Activated CD4-positive, alpha-beta T cell treated with anti-CD3 and anti-CD28 coated beads, Interleukin-2, amount 10 ng/mL, durations not matched to agents 7 days and 5 days (primary cell): ENCODE measurements at places on chromosomes 4 and X. TPM values are rescaled to one million over a fixed set of nuclear protein-coding genes. Genes with fewer than 3 reads are reported as not detected.

DNA sequence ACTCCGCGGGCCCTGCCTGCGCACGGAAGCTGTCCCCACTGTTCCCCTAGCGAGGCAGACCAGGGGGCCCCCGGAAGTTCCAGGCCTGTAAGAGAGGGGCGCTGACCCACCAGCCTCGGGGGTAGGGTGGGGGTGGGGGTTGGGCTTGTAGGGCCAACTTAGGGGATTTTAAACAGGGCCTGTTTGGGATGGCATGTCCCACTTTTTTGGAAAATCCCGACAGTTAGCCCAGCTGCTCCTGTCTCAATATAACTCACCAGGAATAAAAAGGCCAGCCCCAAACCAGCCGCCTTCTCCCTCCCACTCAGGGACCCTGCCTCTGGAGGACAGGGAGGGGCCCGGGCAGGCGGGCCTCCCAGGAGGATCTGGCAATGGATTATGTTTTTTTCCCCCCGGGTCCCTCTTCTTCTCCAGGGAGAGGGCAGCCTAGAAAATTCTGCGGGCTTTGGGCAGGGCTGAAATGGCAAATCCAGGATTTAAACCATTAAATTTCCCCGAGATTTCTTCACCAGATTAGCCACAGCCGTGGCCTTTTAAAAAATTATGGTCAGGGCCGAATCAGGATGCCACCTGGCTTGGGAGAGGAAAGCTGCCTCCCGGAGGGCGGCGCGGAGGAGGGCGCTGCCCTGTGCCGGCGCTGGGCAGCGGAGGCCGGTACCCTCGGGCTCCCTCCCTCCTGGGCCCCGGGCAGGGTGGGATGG lies 957 bp downstream of the PPP2R2C start:
- DNase-seq, result peak; percentile 1

The OFD1 gene
- 32.5 TPM for total RNA-seq

DNA sequence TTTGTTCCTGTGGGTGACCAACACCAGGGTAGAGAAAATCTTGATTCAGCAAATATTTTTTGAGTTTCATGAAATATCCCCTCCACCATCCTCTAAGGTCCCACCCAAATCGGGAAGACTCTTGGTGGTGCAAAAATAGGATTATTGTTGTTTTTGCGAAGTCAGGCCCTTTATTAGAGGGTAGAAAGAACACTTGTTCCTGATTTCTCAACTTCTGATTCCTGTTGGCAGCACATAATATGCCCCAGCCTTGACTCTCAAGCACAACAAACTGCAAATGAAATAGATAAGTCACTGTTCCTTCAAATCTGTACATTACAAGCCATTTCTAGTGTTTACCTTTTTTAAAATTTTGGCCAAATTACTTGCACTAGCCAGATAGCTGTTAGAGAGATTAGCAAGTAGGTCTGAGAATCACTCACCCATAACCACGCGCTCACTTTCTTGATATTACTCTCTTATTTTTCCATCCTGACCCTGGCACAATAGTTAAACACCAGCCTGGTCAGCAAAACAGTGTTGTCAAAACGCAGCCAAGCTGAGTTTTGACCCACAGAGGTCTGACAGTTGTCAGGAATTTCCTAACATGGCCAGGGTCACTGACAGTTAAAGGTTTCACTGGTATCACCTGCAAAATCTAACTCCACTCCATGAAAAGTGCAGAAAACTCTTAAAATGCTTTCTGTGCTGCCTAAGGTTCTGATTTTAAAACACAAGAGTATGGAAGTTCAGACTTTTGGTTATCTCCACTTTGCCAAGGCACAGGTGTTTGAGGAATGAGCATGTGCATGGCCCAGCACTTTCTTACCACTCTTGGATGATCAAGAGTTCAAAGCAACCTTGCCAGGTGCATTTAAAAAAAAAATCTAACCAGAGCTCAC lies 69.8 kb downstream of the RBM47 start:
- no peak for DNase-seq

The TIMM8A gene
- 13.5 TPM for total RNA-seq

DNA sequence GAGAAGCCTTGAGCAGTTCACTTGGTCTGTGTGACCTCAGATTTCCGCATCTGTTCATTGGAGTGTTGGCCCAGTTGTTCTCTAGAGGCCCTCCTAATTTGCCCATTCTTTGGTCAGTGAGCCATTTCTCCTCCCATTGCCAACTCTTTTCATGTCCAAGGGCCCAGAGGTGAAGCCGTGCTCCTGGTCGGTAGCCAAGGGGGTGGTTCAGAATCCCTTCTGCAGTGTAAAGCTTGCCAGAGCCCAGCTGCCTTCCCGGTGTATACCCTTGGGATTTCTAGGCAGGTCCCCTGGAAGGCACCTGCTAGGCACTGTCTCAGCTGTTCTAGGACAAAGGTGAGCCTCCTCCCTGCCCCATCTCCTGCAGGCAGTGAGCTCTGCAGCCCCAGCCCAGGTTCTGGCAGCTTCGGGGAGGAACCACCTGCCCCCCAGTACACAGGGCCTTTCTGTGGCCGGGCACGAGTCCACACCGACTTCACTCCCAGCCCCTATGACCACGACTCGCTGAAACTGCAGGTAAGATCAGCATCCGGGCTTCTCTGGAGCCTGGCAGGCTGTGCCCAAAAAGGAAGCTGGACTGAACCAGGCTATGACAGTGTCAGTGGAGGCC lies 12.3 kb downstream of the SASH3 start:
- no peak for DNase-seq

DNA sequence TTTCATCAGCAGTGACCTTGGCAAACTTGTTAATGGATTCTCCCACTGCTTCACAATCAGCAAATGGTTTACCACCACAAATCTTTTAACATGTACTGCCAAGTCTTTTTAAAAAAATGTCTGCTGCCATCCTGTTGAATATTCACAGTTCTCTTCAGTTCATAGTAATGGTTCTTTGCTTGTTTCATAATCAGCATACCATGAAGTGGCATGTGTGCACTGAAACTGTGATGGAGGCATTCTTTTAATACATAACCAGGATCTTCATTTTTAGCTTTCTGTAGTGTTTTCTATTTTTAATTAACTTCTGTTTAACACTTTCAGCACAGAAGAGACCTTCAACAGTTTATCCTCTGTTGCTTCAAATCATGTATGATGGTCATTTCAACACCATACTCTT lies 230.1 kb upstream of the ARSJ start:
- no peak for DNase-seq

- no peak for DNase-seq
Measured at GRCh38 chr4:108607079-108607815, 13.1 kb upstream of the RPL34 start.

DNA sequence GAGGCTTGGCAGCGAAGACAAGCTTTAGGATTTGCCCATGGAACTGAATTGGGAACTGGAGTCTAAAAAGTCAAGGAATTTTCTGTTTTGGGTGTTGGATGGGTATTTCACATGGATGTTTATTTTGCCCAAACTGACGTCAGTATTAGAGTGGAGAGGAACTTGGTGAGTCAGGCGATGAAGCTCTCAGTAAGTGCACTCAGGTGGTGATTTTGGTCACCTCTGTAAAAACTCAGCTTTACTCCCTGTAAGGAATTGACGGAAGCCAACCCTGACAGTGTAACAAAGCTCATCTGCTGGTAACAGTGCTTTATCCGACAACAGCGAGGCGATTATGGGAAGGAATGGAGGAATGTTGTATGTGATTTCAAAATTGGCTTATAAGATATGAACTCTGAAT lies 77.0 kb upstream of the PGRMC2 start:
- no peak for DNase-seq

DNA sequence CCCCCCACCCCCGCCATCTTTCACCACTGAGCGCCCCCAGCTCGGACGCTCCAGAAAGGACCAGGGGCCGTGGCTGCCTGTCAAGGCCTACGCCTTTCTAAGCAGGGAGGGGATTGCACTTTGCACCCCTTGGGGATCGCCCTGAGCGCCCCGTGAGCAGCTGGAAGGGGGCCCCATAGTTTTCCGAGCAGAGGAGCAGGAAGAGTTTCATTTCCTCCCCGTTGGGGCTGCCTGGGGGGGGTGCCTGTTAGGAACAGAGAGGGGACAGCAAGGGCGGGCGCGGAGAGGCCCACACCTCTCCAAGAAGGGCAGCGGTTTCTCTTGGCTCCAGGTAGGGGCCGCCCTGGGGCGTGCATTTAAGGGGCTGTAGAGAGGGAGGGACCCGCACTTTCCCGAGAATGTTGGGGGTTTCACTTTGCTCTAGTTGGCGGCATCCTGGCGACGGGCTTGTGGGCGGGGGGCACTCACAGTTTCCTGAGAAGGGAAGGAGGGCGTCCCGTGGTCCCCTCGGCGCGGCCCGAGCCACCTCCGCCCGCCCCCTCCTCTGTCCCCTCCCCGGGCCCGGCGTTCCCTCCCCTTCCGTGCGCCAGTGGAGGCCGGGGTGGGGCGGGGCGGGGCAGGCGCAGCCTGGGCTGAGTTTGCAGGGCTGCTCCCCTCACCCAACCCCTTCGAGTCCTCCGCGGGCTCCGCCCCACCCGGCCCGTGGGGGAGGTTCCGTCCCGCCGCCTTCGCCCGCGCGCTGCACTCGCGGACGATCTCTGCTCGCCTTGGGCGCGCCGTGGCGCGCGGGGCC lies 82.3 kb upstream of the CD99 start:
- DNase-seq, result peak; percentile 91

GRCh38 chrX:100512471-100512870 lies 72.3 kb upstream of the TNMD start:
- DNase-seq, result no peak

- DNase-seq, result no peak
Measured at GRCh38 chr4:52713456-52713937, 37.7 kb downstream of the ERVMER34-1 start.

DNA sequence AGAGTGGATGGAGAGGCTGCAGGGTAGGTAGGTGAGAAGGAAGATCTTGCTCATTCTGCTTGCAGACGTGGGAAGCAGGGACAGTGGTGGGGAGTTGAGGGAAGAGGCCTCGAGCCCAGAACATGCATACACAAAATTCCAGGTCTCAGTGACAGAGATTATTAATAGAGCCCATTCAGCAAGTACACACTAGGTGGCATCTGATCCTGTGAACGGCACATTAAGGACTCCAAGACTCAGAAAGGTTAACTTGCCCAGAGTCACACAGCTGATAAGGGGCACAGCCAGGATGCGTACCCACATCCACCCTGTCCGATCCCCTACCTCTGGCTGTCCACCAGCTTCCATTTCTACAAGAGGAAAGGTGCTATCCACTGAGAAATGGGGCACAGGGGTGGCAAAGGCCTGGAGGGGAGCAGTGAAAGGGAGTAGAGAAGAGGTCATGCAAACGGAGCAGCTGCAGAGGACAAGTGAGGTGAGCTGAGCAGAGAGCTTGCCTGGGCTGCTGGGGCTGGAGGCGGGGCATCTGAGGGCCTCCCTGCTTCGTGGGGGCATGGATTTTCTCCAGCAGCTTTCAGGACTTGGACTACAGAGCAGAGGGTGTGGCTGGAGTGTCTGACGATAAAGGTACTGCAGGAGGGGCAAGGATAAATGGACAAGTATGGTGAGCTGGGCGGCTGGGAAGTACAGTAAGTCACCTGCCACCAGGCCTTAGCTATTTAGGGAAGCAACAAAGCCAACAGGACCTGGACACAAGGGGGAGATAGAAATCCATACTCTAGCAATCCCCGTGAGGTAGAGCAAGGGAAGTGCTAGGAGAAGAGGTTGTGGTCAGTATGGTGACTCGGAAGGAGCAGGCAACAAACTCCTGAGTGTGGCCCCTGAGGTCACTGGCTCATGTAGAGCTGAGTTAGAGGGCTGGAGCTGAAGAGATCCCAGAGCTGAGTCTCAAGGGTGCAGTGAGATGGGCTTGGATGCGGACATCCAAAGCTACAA lies 11.2 kb downstream of the IDS start:
- no peak for DNase-seq

The CORIN gene
- not detected for total RNA-seq

- DNase-seq, result no peak
Measured at GRCh38 chr4:121789960-121790829, 10.9 kb upstream of the EXOSC9 start.

The CLNK gene
- total RNA-seq, result not detected

DNA sequence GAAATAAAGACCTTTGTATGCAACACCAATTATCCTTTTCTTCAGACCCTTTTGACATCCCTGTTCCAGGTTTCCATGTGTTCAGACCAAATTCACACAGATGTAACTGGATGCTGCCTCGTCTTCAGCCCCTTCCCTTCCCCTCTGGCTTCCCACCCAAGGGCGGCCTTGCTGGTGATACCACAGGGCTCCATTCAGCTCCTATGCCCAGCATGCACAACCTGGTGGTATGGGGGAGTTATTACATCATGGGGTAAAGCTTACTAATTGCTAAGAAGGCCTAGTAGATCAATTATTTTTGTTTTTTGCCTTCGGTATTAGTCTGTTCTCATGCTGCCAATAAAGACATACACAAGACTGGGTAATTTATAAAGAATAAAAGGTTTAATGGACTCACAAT lies 317.0 kb upstream of the CXXC4 start:
- no peak for DNase-seq

The NLGN4X gene
- total RNA-seq, result 0.12 TPM

The MMRN1 gene
- total RNA-seq, result 0.52 TPM

DNA sequence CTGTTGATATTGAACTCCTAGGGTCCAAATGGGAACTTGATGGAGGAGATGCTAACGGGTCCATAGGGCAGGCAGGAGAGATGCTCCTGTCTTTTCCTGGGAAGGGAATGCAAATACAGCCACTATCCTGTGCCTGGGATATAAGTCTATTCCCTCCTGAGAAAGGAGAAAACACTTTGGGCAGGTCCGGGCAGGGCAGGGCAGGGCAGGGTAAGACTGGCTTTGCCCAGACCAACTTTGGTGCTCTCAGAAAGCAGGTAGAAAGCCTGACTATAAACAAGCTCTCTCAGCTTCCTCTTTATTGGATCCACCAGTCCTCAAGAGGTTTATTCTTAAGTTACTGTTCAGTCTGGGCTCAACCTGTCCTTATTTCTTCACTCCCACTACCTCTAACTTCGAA lies 232.3 kb downstream of the PTTG2 start:
- DNase-seq, result no peak

DNA sequence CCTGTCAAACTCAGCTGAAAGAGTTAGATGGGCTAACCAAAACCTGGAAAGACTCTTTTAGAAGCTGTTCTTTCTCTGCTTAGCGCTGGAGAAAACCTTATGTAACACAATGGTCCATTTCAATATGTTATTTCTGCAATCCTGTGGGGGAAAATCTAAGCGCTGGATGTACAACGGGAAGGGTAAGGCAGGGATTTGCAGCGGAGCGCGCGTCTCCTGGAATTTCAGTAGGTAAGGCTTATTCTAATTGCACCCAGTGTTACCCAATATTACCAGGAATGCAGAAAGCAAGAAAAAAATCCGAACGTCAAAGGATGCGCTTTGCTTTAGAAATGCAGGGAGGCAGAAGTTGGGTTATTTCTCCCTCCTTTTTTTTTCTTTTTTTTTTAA lies 2.0 kb downstream of the HS3ST1 start:
- DNase-seq, result no peak

- DNase-seq, result no peak
Measured at GRCh38 chr4:183158062-183158461, 59.0 kb downstream of the WWC2 start.

The IL1RAPL2 gene
- total RNA-seq, result not detected

DNA sequence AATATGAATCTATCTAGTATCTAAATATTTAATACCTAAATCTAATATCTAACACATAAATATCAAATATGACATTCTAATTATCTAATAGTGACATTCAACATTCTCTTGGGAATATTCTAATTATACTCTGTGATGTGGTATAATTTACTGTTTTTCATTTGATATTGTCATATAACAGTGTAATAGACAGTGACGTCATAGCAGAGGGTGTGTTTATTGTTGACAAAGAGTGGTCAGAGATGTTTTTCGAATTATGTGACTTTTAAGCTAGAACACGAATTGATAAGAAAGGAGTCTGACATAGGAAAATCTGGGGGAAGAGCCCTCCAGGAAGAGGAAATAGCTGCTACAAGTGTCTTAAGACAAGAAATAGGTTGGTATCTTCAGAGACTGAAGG lies 5.9 kb upstream of the MAGEC3 start:
- no peak for DNase-seq
